ENCODE measurements at places on chromosomes 3 and 15. TPM values are rescaled to one million over a fixed set of nuclear protein-coding genes. Genes with fewer than 3 reads are reported as not detected.
A peak's percentile ranks its signal among the peaks of the same experiment; 100 is the strongest.

Gene PRTG
- total RNA-seq = not detected

Gene PCCB
- 19.9 TPM for total RNA-seq

DNA sequence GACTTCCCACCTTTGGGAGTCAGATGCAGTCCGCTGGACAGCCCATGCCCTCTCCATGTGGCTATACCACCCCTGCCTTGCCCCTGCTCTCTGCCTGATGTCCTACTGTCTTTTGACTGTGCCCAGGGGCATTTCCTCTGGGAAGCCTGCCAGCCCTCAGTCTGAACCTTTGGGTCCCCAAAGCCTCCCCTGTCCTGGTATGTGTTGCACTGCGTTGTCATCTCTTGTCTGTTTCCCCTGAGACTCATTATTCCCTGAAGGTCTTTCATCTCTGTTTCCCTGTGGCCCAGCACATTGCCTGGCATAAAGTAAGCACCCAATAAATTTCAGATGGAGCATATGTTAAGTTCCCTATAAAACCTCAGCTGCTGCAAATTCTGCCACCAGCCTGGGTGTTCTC is 236.6 kb upstream of the CTDSPL start:
- no peaks in the 10 kb centered on the region for H3K36me3 ChIP-seq
- peaks cover 5% of the 10 kb centered on the region for H3K4me1 ChIP-seq
- DNase-seq = no peak

DNA sequence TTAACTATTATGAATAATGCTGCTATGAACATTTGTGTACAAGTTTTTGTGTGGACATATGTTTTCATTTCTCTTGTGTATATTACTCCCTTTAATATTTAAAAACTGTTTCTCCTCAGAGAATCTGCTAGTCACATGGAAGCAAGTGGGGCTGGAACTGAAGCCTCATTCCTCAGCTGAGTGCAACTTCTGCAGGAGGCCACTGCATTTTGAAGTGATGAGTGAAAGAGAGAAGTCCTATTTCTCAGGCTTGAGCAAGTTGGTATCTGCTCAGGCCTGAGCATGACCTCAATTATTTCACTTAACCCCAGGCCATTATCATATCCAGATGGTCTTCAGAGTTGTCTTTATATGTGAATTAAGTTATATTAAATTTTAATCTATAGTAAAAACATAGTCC is 11.5 kb downstream of the TLR9 start:
- no peaks in the 10 kb centered on the region for H3K27me3 ChIP-seq
- H3K27ac ChIP-seq = no peak overlapping the region
- peaks cover 43% of the 10 kb centered on the region for H3K4me1 ChIP-seq
- H3K4me3 ChIP-seq = no peak overlapping the region

- no peak overlapping the region for H3K27ac ChIP-seq
- peaks cover 11% of the 10 kb centered on the region for H3K27me3 ChIP-seq
- H3K4me3 ChIP-seq = no peak overlapping the region
- no peaks in the 10 kb centered on the region for H3K36me3 ChIP-seq
Measured at GRCh38 chr15:71279757-71280141, 164.5 kb downstream of the THSD4 start.

DNA sequence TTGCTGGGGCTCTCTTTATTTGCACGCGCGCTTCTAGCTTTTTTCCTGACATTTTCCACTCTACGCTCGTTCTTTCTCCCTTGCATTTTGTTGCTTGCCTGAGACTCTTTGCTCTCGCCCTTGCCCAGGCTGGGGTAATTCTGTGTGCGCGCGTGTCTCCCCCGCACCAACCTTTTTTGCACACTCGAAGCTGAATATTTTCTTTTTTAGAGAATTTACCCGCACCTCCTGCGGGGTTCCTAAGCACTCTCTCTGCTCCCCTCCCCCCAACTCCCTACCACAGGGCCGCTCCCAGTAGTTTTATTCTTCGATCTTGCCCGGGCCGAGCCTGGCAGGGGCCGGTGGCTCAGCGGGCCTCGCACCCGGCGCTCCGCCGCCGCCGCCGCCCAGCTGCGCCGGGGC is 732 bp downstream of the FAM43A start:
- H3K4me3 ChIP-seq = peak overlapping the region; percentile 77
- H3K27ac ChIP-seq = no peak overlapping the region
- no peak for DNase-seq
- peaks cover 54% of the 10 kb centered on the region for H3K4me1 ChIP-seq

- no peak overlapping the region for H3K27ac ChIP-seq
- no peak for DNase-seq
- no peaks in the 10 kb centered on the region for H3K4me1 ChIP-seq
- no peak overlapping the region for H3K4me3 ChIP-seq
Measured at GRCh38 chr3:64294771-64295170, 69.5 kb upstream of the PRICKLE2 start.

Gene DPH6
- total RNA-seq = 8.8 TPM

- DNase-seq = no peak
- H3K36me3 ChIP-seq = no peaks in the 10 kb centered on the region
Measured at GRCh38 chr3:124362455-124362854, 367.8 kb upstream of the UMPS start.

Gene C2CD4A
- not detected for total RNA-seq

Gene CNTN6
- not detected for total RNA-seq

All from activated CD4-positive, alpha-beta T cell treated with anti-CD3 and anti-CD28 coated beads, Interleukin-2, amount 10 ng/mL, durations not matched to agents 7 days and 5 days (primary cell).